ENCODE measurements at places on chromosomes 2 and 18.
A peak's percentile ranks its signal among the peaks of the same experiment; 100 is the strongest.

DNA sequence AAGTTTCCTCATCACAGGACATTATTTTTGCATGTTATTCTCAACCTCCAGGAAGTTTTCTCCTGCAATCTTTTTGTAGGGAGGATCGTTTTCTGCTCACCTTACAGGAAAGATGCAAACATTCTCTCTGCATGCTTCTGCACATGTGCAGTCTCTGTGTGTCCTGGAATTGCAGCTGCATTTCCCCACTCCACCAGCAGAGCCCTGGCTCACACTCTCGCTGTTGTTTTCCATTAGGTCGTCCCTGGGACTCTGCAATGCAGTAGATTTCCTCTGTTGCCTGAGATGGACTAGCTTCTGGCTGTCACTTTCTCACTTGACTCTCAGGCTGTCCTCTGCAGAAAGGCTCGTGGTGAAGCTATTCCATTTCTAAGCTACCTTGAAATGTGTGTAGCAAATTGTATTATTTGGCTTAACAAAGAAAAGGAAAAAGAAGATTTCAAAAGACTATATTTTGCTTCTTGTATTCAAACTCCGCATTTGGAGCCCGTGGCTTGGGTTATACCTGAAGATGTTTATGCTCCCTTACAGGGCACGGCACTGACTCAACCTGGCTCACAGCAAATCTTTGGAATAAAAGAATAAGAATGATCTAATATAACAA, 346.7 kb downstream of the RAD51AP2 start:
- peak; percentile 16 for DNase-seq

DNA sequence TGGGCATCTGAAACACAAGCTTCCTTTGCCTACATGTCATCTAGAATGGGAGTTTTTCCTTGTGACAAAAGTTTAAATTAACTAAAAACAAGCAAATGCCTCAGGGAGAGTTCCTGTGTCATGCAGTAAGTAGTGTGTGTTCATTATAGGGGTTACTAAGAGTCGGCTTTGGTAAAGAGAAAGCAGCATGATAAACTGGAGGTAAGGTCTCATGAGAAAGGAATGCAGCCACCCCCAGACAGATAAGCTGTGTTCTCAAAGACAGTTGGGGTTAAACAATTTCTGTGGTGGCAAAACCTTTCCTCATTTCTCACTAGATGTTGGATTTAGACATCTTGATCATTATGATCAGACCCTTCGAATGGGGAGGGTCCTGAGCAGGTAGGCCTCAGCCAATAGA, 129.7 kb downstream of the MAP4K4 start:
- peak; percentile 71 for DNase-seq

DNA sequence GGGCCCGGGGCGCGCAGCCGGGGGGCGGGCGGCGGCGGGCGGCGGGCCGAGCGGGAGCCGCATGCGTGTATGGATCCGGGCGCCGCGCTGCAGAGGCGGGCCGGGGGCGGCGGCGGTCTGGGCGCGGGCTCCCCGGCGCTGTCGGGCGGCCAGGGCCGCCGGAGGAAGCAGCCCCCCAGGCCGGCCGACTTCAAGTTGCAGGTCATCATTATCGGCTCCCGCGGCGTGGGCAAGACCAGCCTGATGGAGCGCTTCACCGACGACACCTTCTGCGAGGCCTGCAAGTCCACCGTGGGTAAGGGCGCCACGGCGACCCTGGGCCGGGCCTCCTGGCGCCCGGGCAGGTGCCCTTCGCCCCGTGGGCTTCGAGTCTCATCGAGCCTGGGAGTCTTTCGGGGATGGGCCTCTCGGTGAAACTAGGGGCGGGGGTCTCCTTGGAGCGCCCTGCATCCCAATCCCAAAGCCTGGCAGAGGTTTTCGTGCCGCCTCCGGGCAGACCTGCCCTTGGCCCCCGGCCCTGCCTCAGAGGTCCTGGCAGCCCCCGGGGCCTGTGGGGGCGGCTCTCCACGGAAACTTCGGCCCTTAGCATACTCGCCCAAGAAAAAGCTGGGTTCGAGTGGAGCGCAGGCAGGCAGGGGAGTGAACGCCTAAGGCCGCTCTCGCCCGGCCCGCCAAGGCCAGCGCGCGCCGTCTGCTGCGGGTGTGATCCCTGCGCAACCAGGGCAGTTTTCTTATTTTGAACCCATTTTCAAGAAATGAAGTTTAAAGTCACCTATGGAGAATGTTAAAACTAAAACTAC, 622 bp downstream of the RAB12 start:
- no peak for DNase-seq

DNA sequence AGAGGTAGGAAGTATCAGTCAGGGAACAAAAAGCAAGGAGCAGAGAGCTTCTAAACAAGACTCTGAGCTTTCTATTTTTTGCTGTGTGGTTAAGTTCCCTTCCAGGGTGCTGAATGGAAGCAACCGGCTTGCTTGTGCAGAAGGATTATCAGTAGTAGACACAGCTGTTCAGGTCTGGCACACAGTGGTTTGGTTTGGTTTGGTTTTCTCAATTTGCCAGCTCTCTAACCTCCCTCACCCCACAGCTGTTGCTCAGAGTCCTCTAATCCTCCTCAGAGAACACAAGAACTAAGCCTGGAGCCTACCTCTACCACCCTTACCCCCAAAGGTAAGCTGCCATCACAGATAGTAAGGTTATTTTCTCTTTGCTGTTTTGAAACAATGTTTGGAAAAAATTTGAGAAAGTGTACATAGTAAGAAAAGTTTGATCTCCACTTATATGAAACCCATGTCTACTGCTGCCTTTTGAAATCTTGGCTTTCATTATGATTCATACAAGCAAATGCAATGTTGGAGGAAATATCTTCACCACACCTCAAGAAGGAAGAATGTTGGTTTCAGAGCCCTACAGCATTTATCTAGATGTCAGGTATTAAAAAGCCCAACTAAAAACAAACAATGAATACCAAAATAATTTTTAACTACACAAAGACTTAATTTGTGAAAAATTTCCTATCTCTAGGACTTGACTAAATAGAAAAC, 255.3 kb downstream of the NR4A2 start:
- no peak for DNase-seq

DNA sequence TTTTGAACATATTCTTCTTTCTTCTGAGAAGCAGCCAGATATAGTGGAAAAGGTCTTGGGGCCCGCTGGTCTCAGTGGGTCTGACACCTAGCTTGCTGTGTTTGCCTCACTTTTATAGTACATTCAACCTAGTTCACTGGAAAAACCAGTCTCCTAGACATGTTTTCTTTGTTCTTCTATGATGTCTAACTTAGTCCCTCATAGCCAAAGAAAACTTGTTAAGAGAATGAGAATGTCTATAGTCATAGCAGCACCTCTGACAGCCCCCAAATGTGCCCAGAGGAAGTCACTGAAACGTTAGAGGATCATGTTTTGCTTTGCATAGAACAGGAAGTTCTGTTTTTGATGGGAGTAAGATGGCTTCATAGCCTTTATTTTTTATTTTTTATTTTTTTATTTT, 40.3 kb downstream of the TNFRSF11A start:
- no peak for DNase-seq

DNA sequence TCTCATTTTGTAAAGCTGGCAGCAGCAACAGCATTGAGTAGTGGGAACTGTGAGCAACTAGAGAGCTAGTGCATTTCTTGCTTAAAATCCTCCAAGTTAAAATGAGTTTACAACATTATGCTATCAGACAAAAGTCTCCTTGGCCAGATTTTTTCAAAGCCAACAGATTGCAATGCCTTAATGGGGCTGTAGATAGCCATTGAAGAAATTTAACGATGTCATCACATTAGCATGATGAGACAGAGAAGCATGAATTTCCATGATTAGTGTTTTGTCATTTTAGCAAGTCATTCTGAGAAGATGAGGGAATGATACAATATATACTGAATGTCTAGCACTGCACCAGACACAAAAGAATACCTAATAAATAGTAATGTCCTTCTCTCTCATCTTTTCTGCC, 307.5 kb upstream of the REG3G start:
- no peak for DNase-seq

- no peak for DNase-seq
These were observed 218.3 kb upstream of the SMAD7 start for GRCh38 chr18:49169037-49169521.

DNA sequence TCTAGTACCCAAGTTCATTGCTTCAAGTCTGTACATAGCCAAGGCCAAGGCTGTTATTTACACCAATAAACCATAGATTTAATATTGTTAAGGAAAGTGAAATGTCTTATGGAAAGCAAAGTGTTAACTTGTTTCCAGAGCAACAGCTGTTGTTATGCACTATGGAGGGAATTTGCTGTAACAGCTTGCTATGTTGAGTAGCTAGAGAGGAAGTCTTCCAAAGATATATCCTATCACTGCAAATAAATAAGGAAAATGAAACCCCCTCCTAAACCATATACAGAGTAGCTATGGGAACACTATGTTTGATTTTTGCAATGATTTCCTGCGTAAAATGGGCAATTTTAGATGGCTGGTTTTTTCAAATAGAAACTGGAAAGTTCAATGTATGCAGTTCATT, 21.1 kb downstream of the TMEM182 start:
- no peak for DNase-seq

DNA sequence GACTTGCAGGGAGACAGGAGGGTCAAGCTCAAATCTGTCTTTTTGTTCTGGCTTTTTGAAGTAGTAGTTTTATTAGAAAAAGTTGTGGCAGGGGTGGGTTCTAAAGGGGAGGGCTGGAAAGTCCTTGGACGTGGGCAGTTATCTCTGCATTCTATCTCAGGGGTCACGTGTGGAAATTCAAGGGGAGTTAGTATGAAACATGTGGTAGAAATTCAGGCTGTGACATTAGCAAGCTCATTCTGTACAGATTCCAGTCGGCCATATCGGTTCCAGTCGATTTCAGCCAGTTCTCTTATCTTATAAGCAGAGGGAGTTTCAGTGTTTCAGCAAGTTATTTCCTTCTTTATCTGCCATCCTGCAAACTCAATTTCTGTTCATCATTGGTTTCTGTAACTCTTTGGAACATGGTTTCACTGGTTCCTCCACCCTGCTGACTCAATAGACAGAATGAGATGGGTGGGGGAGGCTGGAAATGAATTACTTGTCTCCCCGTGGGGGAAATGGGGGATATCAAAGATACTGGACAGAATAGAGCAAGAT, 53.0 kb downstream of the RAB27B start:
- no peak for DNase-seq

DNA sequence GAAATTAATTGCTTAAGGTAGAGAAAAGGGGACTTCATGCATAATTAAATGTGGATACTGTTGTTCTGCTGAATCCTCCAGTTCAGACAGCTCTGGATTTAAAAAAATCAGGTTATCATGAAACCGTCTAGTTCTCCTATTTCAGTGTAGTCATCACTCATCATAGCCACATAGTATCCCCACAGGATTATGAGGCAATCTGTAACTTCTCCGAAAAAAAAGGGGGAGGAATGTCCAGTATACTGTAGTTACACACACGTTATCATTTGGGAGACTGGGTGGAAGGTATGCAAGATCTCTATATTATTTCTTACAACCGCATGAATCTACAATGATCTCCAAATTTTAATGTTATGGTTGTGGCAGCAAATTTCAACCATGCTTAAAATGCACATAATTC, 114.0 kb downstream of the HIBCH start:
- no peak for DNase-seq

GRCh38 chr18:37299471-37300304, 265.9 kb downstream of the CELF4 start:
- DNase-seq: peak; percentile 85

- DNase-seq: no peak
These were observed 1549.6 kb upstream of the DDX18 start for GRCh38 chr2:116264872-116265271.

GRCh38 chr2:10875126-10875525, 36.6 kb upstream of the KCNF1 start:
- no peak for DNase-seq

DNA sequence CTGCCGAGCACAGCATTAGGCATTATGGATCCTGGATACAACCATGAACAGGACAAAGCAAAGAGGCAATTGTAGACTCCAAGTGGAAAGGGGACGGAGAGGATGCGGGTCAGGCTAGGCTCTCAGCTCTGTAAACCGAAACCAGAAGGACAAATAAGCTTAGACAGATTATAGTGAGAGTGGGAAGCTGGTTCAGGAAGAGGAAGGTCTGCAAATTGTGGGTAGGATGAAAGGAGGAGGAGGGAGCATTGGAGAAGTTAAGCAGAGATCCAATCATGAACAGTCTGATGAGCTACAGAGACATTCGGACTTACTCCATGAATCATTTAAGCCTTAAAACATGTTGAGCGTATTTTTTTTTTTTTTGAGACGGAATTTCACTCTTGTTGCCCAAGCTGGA, 3.0 kb downstream of the MSH6 start:
- no peak for DNase-seq

- no peak for DNase-seq
These were observed 35.6 kb downstream of the PPP3R1 start for GRCh38 chr2:68216454-68217310.

- DNase-seq: no peak
These were observed 1.0 kb downstream of the SPHKAP start for GRCh38 chr2:228180181-228181097.

DNA sequence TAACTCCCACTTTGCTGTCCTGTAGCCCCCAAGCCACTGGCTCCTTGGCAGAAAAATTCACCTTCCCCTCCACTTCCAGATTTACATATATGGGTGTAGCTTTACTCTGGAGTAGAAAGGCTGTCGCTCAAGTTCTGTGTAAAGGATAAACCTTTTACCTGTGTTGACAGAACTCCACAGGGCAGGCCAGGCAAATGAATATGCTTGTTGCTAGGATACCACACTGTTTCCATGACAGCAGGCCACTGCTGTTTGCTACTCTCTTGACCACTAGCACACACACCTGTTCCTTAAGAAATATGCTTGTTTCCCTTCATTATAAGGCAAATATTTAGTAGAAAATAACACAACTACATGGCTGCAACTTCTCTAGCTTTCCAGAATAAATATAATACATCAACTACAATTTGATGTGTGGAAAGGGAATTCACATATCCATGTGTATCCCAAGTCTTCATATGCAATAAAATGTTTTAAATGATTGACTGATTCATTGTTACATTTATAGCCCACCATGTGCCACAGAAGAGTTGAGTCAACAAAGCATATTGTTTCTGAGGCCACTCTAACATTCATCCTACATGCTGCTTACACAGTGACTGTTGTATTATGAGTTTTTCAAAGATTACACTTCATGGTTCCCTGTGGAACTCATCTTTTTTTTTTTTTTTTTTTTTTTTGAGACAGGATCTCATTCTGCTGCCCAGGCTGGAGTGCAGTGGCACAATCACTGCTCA, 56.2 kb upstream of the ROCK1 start:
- DNase-seq: no peak

- DNase-seq: no peak
These were observed 1302.3 kb upstream of the CHAC2 start for GRCh38 chr2:52465287-52465686.

DNA sequence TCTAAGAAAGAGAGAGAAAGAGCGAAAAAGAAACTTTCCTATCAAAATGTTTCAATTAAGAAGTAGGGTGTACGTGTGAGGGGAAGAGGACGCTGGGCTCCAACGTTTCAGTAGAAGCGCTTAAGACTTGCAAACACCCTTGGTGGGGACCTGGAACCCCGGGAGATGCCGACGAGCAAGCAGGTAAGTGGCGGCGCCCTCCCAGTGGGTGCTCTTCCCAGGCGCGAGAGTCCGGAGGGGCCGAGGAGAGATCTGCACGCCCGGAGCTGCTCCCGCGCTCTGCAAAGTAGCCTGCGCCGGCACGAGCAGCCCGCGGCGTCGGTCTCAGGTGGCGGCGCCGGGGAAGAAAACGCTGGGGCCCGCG, 678 bp upstream of the OTX1 start:
- DNase-seq: peak; percentile 68

GRCh38 chr2:118925981-118926380, 16.0 kb upstream of the MARCO start:
- no peak for DNase-seq
